ENCODE measurements at places on chromosomes 2 and 18. TPM values are rescaled to one million over a fixed set of nuclear protein-coding genes. Genes with fewer than 3 reads are reported as not detected.
A peak's percentile ranks its signal among the peaks of the same experiment; 100 is the strongest.

GRCh38 chr2:20611077-20611843 is 39.6 kb downstream of the HS1BP3 start:
- peak; percentile 42 for DNase-seq

GRCh38 chr18:10928011-10928771 is 221.2 kb downstream of the PIEZO2 start:
- no peak for DNase-seq

DNA sequence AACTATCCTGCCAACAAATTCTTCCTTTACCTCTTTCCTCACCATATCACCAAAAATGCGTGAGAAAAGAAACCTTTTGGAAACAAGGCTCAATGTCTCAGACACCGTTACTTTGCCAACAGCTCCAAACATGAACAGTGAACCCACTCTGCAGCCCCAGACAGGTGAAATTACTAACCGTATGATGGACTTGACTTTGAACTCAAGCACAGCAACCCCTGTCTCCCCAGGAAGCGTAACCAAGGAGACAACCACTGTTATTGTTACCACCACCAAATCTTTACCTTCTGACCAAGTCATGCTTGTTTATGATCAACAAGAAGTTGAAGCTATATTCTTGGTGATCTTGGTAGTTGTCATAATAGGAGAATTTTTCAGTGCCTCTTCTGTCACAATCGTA is 28.4 kb downstream of the MFSD6 start:
- no peak for DNase-seq

DNA sequence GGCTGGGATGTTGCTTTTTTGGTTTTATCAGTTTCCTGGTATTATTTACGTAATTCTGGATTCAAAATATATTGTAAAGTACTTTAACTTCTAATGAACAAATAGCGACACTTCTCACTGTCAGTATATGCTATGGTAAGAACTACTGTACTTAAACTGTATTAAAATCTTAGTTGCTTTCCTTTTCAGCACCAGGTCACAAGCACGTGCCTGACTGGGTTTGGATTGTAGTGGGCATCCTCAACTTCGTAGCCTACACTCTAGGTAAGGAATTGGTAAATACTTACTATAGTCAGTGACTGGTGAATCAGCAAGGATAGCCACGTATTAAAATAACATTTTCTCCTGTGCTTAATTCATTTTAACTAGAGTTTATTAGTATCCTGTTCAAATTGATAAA is 20.4 kb upstream of the ADGRF3 start:
- DNase-seq: no peak

GRCh38 chr2:58644451-58644850 is 403.3 kb upstream of the FANCL start:
- no peak for DNase-seq

UNC80 gene
- not detected for total RNA-seq

SIX2 gene
- 0.10 TPM for total RNA-seq

RAB27B gene
- 8.9 TPM for total RNA-seq

CRYGD gene
- not detected for total RNA-seq

All from colonic mucosa (tissue), 4 donors.